ENCODE measurements at places on chromosomes 3 and 15.

DNA sequence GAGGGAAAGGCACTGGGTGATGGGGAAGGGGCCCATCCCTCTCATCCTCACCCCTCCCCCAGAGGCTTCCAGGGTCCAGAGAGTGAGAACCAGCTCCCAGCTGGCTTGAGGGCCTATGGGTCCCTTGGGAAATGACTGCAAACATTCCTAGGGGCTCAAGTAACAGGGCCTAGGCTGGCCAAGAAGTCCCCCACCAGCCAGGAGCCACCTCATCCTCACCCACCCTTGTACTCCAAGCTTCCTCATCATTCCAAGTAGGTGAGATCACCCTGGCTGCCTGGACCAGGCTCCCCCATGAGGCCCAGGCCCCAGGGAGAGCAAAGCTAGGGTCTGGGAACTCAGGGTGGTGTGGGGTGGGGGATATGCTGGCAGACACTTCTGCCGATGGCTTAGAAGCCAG is 14.8 kb downstream of the LOXL1 start:
- no peak for DNase-seq

GRCh38 chr3:30890907-30891306 is 3.6 kb downstream of the GADL1 start:
- no peak for DNase-seq

- no peak for DNase-seq
These were observed 6.4 kb upstream of the SH2D7 start for GRCh38 chr15:78085928-78086327.

DNA sequence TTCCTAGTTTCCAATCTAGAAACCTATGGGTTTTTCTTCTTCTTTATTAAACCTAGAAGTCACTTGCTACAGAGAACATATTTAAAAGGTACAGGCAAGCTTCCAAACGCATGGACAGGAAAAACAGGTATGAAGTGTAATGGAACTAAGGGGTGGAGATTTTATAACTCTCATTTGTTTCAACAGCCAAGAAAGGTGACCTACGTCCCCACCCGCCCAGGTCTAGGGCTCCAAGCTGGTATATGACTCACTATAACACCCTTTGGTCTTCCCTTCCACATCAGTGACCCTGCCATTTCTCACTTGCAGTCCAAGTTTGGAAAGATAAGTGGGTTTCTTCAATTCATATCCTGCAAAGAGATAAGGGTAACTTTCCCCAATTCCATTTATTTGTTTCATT is 6.0 kb upstream of the LIPH start:
- no peak for DNase-seq

DNA sequence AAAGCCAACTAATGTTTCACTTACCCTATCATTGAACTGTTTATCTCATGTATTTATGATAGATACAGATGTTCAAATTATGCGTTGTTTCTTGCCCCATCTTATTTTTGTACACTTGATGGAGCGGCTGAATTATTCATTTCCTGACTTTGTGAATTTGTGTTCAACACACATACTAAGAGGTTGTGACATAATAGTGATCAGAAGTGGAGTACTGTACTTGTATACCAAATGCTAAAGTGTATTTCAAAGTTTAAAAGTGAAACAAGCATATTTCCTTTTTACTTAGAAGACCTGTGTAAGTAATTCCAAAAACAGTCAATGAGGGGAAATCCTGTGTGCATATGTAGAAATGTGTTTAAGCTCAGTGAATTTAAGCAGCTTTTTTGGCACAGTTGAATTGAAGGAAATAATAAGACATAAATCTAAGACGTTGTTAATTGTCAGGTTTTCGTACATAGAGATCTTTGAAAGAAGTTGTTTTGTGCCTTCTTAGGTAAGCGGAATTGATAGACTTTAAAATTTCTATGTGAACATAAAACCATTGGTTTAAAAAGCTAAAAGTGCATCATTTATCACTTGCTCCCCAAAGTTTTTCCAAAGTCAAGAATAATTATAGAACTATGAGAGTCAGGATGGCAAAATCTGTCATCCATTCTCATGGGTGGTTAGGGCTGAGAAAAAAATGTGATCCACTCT is 1.9 kb downstream of the NFKBIZ start:
- no peak for DNase-seq

DNA sequence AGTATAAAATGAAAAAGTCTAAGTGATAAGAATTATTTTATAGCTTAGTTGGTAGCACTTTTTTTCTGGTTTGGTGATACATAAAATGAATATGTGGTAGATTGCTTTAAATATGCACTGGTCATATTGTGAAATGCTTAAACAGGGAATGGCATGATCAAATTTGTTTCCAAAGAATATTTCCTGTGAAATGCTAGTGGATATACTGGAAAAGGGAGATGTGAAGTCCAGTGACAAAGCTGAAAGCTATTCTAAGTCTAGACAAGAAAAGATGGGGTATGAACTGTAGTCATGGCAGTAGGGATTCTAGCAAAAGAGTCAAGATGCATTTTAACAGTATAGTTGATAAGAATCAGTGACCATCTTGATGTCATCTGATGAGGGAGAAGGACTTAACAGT is 98.9 kb upstream of the MME start:
- peak; percentile 25 for DNase-seq

- DNase-seq: no peak
These were observed 287.6 kb downstream of the BCHE start for GRCh38 chr3:165549665-165550064.

DNA sequence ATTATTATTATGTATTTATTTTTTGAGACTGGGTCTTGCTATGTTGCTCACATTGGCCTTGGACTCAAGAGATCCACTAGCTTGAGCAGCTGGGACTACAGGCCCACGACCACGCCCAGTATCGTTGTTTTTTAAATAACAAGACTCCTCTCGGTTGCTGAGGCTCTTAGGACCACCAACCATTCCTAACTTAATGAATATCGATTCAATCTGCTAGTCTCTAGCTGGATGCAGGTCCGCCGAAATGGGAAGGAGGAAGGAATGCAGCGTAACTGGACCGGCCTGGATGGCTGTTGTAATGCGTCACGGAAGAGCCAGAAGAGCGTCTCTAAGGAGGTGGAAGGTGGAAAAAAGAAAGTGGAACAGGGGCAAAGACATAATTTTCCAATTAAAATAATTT is 1.7 kb downstream of the ANXA2 start:
- DNase-seq: no peak

DNA sequence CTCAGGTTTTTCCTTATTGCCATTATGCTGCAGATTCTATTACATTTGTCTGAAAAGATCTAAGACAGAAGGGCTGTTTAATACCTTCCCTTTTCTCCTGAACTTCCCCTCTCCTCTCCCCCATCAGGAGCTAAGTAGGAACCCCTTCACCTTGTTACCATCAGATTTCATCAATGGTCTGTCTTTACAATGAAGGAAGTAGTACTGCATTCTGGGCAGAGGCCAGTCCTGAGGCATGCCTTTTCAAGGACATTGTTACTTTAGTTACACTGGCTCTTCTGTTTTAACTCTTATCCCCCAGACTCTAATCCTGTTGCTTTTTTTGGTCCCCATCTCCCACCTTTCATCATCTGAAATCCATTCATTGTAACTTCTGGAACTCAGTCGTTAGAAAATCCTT is 8.1 kb downstream of the CTNNB1 start:
- no peak for DNase-seq

- no peak for DNase-seq
These were observed 66.7 kb downstream of the PLD1 start for GRCh38 chr3:171743327-171744157.

All from cardiac muscle cell (in vitro differentiated cells and primary cell).